ENCODE measurements at places on chromosomes 2 and 18. TPM values are rescaled to one million over a fixed set of nuclear protein-coding genes. Genes with fewer than 3 reads are reported as not detected.

The INPP5D gene
- total RNA-seq = 61.2 TPM

The TSPYL6 gene
- not detected for total RNA-seq

The MAP3K19 gene
- total RNA-seq = not detected

The EFR3B gene
- total RNA-seq = 0.22 TPM

The ADGRF3 gene
- total RNA-seq = 2.9 TPM

The MC4R gene
- total RNA-seq = not detected

GRCh38 chr2:6640621-6641015 is 225.1 kb downstream of the CMPK2 start:
- DNase-seq = no peak

DNA sequence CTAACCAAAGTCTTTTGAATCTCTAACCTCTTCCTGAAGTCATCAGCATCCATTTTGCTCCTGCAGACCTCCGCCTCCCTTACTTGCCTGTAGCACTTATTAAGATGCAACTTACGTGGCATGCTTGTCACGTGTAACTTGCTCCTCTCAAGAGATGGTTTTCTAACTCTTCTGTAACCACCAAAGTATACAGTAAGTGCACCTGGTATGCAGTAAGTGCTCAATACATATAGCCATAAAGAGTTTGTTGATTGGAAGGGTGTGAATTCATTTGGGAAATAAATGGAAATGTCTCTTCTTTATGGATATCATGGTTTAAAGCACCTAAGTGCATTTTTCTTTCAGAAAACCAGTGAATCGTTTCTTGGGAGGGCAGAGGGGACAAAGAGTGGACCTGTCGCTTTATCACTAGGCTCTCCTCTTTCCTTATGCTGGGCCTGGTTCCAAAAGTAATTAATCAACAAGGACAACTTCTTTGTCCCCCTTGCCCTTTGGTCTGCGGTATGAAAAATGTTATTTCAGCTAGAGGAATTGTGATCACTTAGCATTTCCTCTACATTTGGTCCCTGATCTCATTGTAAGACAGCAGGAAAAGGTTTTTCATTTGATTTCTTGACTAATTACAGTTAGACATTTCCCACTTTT is 370.0 kb upstream of the SPRED2 start:
- no peak for DNase-seq

- DNase-seq = no peak
Measured at GRCh38 chr18:70037431-70038061, 89.9 kb upstream of the CD226 start.

DNA sequence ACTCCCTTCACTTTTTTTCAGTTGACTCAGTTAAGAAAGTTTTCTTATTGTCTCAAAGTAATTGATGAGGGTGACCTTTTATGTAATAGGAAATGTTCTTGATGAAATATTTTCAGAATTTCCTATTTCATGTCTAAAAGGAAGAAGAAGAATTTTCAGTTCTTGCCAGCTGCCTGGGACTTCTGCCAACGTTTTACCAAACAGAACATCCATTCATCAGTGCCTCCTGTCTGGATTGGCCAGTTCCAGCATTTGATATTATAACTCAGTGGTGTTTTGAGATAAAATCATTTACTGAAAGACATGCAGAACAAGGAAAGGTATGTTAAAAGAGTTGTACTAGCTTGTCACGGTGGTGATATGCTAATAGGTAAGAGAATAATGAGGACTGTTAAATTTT is 104.7 kb upstream of the MYO3B start:
- DNase-seq = no peak

- no peak for DNase-seq
Measured at GRCh38 chr2:189179570-189179950, at the start of gene COL5A2. COL5A2 (minus strand) TSS chr2:189179761; CDS start chr2:189179604, 157 bp downstream.

- no peak for DNase-seq
Measured at GRCh38 chr2:237097326-237097910, 11.7 kb downstream of the COPS8 start.

DNA sequence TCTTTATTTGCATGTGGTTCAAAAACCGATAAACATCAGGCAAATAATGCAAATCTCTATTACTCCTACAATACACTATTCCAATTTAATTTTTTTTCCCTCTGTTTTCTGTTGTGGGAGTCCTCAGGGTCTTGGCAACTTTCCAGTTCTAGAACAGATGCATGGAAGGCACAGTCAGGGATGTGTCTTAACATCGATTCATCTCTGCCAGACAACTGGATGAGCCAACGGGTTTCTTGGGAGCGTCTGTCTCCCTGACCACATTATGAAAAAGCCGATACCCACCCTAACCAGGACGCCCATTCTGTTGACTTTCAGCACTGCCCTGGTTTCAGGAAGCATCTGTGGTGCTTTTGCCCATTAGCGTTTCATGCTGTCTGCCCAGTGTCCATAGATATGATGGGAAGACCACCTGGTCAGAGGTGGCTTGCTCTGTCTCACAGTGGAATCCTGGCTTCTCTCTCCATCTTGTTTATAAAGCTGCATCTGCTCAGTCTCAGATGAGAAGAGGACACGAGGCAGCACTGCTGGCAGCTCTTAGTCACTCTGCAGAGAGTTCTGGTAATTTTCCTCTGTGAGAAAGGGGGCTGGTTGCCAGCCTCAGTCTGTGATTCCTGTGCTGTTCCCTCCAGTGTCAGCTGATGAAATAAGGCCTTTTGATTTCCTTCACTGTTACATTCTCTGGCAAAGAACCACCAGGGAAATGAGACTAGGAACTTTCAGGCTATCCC is 57.9 kb upstream of the KCNE4 start:
- no peak for DNase-seq

DNA sequence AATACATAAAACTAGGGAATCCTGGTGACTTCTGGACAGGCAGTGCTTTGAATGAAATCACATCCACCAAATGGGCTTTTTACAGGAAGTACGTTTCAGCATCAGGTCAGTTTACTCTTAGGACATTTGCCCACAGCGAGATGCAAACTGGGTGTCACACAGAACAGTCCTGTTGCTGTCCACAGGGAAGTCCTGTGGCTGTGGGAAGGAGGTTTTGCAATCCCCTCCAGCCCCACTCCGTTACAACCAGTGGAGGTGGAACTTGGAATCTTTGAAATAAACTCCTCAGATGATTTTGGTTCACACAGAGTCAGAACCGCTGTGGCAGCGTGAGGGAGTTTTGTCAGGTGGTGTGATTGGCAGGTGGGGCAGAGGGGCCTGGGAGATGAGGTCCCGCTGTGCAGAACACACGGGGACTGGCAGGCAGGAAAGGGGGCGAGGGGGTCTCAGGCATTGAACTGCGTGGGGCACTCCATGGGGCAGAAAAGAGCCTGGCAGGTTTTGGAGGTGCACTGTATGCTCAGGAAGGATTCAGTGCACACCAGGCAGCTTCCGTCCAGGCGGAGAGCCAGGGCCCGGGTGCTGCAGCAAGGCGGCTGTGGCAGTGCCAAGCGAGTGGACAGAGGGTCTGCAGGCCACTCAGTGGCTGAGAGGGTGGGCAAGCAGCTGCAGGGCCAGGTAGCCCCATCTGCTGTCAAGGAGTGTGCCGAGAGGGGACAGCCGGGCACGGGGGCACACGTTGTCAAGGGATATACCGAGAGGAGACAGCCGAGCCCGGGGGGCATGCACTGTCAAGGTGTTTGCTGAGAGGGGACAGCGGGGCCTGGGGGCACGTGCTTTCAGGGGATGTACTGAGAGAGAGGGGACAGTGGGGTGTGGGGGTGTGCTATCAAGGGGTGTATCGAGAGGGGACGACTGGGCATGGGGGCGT is 148.7 kb downstream of the LDLRAD4 start:
- DNase-seq = no peak

GRCh38 chr2:158629116-158629515 is 166.0 kb upstream of the DAPL1 start:
- DNase-seq = no peak

GRCh38 chr2:167652401-167652800 is 595.0 kb downstream of the STK39 start:
- no peak for DNase-seq

GRCh38 chr2:23410596-23410995 is 25.6 kb downstream of the KLHL29 start:
- no peak for DNase-seq

DNA sequence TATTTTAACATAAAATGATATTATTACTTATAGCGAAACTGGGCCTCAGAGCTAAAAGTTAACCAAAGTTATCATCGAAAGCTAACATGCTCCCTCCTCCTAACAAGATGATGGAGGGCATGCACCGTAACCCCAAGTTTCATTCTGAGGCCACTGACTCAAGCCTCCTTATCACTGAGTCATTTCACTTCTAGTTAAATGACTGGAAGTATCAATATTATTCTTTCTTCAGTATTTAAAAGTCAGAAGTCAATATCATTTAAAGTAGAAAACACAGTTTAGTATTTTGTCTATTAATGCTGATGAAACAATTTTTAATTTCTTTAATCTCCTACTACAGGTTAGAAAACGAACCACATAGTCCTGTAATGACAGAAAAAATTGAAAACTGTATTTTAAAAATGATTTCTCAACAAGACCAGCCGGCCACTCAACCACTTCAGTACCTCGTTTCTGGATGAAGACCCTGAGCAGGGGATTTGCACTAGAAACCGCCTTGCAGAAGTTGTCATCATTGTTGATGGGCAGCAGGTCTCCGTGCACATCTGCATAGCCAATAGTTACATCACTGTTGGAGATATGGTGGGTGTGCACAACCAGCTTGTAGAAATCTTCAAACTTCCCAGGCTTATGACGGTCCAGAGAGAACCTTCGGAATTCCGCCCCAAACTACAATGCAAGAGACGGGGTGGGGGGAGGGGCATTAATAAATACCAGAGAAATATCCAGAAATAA is 44.9 kb downstream of the PARD6G start:
- DNase-seq = no peak

- DNase-seq = no peak
Measured at GRCh38 chr18:75654386-75654785, 226.9 kb upstream of the SMIM21 start.

DNA sequence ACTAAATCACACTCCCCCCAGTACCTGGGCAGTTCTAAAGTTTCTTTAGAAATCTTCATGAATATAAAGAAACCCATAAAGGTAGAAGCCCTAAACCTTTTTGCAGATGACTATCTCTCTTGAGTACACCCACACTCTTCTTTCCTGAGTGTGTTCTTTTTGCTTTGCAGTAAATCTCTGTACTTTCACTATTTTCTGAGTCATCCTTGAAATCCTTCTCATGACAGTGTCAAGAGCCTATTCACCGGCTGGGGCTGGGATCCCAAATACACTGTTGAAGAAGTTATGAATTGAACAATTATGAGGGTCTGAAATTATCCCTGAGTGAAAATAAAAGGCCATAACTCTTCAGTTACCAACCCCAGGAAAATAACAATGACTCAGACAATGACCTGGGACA is 133.9 kb upstream of the CCDC195 start:
- no peak for DNase-seq

DNA sequence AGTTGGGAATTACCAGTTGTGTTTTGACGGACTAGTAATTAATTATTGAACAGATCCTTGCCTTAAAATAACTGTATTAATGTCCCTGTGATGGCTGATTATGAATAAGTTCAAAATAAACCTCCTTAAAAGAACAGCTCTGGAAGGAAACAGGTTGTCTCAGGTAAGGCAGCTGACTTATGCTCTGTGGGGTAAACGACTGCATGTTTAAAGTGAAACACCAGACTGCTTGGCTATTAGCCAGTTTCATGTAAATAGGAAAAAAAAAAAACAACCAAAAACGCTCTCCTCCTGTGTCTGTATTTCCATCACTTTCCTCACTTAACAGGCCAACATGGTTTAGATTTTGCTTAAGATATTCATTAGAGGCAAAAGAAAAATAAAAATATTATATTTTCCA is 243.6 kb downstream of the TMEM182 start:
- DNase-seq = no peak
